ENCODE measurements at places on chromosomes 6 and 20.

DNA sequence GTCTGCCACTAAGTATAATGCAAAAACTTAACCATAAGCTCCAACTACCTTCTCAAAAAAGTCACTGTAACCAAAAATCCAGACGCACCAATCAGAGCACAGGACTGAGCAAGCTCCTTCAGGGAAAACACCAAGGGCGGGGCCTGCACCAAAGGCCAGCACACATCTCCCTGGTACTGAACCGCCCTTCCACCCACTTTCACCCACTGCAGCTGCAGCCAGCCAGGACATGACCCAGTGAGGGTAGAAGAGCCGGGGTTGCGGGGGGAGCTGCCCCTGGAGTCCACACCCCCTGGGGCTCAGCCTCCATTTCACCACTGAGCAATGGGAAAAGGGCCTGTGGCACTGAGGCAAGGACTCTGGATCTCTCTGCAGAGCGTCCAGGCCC lies 54.3 kb downstream of the TAF4 start:
- no peak for DNase-seq

GRCh38 chr6:142518126-142518525 lies 216.3 kb downstream of the ADGRG6 start:
- no peak for DNase-seq

- no peak for DNase-seq
Observed at GRCh38 chr6:159066483-159066882, 21.7 kb upstream of the TAGAP start.

- no peak for DNase-seq
Observed at GRCh38 chr6:13550656-13551055, 23.7 kb upstream of the SIRT5 start.

DNA sequence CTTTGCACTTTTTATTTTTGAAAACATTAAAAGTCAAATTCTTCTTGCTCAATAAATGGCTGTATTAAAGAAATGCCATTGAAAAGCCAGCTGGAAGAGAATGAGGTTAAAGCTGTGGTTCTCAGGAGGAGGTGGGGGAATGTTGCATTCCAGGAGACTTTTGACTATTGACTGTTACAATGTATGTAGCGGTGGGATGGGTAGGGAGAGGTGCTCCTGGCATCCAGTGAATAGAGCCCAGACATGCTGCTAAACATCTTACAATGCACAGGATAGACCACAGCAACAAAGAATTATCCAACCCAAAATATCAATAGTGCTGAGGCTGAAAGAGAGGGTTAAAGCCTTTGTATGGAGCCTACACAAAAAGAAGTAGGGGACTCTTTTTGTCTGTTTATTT lies 295.9 kb downstream of the NKAIN2 start:
- DNase-seq = no peak

DNA sequence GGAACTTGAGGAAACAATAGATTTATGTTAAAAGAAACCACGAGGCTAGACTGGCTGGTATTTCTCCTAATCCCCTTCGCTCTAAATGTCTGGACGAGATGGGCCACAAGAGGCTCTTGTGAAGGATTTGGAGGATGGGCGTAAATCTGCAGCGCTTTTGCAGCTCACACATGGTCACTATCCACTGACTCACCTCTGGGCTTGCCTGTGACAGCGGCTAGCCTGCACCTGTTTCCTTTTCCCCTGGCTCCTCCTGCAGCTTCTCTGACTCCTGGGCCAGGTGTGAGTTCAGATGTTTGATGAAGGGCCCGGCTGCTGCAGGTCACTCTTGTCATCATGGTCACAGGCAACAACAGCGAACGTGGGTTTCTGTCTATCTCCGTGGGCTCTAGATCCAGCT lies 629.4 kb downstream of the CBLN4 start:
- DNase-seq = no peak

GRCh38 chr6:142857796-142858555 lies 87.0 kb downstream of the HIVEP2 start:
- no peak for DNase-seq

DNA sequence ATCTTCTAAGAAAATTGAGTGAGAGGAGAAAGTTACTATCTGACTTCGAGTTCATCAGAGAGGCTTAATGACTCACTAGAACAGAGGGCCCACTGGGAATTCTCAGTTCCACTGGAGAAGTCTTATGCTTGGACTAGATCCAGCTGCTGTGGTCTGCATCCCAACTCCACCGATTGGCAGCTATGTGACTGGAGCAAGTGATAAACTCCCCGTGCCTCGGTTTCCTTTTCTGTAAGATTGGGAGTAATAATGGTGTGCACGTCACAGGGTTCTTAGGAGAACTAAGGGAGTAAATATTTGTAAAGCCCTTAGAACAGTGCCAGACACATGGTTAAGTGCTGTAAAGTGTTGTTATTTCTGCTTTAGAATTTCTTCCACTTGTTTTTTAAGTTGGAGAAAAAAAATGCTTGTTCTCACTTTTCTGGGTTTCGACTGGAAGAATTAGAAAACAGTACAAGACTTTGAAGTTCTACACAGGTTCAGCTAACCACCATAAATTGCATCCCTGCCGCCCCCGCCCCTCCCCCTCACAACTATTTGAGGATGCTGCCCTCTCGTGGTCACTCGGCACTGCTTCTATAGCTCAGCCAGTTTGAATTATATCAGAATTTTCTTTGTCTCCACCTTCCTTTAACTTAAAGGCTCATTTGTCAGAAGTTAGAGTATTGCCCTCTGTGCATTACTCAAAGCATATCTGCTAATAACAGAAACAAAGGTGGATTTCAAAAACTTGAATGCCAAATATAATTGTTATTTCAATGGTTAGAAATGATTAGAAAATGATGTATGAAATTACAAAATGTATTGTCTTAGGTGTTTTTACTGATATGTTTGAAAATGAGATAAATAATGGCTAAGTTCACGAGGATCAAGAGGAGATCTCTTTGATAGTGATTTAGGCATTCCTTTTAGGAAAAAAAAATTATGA lies 95.0 kb upstream of the IFNGR1 start:
- peak; percentile 9 for DNase-seq

- DNase-seq = no peak
Observed at GRCh38 chr6:137740967-137741761, 125.9 kb upstream of the TNFAIP3 start.

GRCh38 chr6:49764571-49765236 lies 20.5 kb upstream of the CRISP3 start:
- DNase-seq = no peak

GRCh38 chr20:56289652-56290051 lies 41.1 kb downstream of the MC3R start:
- no peak for DNase-seq

- no peak for DNase-seq
Observed at GRCh38 chr6:70549327-70549726, 17.4 kb upstream of the SDHAF4 start.

GRCh38 chr20:56759741-56760278 lies 130.7 kb downstream of the TFAP2C start:
- no peak for DNase-seq

DNA sequence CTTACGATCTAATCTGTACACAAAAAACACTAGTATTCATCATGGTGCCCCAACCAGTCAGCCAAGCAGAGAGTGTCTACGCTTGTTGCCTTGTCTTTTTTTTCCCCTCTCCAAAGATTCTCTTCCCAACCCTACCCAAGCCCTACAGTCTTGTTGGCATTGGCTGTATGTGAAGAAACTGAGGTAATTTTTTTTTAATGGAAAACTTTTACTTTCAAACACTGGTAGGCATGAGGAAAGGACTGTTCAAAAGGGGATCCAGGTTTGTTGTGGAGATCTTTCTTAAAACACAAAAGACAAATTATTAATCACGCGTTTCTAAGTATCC lies 89.2 kb upstream of the PRSS16 start:
- no peak for DNase-seq

GRCh38 chr6:6752129-6752528 lies 163.6 kb downstream of the LY86 start:
- no peak for DNase-seq

DNA sequence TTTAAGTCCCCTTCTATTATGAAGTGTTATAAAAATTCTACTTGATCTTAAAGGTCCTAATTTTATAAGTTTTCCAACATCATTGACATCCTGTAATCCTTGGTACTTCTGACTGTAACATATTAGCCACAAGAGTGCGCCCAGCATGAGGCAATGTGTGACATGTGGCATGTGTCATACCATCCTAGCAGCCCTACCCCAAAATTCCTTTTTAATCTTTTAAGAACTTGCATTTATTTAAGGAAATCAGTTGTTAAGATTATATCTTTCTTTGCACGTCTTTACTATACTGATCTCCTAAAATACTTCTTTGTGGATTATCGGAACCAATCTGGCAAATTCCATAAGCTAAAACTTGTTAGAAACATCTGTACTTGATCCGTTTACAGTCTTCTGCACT lies 167.1 kb upstream of the SLC24A3 start:
- DNase-seq = no peak

DNA sequence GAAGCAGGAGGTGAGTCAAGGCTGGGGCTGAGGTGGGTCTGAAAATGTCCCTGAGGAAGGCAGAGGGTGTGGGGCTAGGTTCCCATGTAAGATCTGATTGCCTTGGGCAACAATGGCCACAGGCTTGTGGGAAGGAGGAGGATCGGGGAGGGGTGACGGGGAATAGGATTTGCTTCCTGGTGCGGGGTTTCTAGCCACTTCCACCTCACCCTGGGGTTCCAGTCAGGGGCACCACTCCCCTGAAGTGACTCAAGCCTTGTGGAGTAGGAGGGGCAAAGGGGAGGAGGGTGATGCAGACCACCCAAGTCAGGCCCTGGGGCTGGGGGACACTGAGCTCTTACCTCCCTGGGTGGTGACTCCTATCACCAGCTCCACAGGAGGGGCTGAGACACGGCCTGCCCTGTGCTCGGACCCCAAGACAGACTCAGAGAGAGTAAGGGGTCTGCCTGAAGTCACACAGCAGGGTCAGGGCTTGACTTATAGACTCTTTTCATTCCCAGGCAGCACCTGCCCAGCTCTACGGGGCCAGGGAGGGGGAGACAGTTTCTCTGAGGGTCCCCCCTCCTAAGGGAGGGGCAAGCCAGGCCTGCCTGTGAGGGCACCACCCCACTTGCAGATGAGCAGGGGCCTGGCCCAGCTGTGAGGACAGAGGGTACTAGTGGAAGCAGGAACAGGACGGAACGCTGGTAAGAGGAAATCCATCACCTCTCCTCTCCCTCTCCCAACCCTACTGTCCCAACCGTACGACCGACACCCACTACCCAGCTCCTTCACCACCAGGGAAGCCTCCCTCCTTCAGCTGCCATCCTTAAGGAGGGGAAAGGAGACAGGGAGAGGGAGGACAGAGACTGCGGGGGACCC lies 12.4 kb upstream of the SPDEF start:
- no peak for DNase-seq

- no peak for DNase-seq
Observed at GRCh38 chr6:155155787-155156447, 107.9 kb upstream of the CLDN20 start.

- DNase-seq = no peak
Observed at GRCh38 chr20:905396-905961, 10.7 kb downstream of the ANGPT4 start.

GRCh38 chr20:5135363-5136012 lies 8.7 kb downstream of the CDS2 start:
- no peak for DNase-seq

DNA sequence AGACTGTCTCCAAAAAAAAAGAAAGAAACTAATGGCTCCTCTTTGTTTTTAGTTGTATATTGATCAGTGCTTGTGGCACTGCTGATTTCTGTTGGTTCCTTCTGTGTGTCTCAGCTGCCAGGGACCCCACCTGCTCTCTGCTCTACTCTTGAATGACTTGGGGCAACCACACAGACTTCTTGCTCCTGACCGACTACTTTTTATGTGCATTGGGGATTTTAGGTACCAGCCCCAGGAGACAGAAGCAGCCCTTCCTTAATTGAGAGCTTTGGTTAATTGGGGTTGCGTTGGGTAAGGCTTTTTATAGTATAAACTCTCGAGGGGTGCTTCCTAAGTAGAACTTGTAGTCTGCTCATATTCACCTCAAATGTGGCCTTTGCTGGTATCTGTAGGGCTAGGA lies 6.9 kb downstream of the STK35 start:
- no peak for DNase-seq

DNA sequence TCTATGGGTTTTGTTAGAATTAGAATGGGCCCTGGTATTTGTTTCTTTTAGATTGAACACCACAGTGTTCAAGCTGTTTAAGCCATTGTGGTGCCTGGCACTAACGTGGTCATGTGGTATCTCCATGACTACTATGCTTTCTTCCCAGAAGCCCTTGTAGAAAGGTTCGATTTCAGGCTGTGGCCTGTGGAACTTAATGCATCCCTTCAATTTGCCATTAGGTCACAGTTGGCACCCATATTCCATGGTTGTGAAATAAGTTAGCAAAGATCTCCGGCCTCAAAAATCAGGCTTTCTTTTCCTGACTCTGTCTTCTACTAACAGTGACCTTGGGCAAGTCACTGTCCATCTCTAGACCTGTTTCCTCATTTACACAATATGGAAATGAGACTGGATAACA lies 31.3 kb upstream of the AAR2 start:
- no peak for DNase-seq

DNA sequence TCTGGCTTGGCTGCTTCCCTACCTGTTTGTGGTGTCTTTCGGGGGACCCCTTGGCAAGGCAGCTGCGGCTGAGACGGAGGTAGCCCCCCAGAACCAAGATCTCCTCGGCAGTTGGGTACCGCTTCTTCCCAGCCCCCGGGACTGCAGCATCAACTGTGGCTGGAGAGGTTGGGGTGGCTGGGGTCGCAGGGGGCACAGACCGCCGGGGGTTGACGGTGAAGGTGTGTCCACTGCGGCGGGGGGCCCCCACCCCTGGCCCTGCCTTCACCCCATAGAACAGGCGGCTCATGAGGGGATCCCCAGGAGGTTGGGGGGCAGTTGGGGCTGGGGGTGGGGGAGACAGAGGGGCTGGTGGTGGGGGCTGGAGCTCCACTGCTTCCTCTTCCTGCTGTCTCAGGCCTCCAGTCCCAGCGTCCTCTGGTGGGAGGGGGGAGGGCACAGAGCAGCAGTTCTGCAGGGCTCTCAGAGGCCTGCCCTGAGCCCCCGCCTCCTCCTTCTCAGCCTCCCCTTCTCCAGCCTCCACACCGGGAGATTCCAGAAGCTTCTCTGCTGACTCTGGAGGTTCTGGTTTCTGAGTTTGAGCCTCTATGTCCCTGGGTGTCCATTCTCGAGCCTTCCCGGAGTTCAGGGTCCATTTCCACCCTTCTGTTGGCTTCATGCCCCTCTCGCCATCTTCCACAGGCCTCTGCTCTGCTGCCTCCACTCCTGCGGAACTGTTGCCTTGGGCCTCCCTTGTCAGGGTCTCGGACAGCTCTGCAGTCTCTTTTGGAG lies 1.9 kb downstream of the PPP1R18 start:
- DNase-seq = no peak

DNA sequence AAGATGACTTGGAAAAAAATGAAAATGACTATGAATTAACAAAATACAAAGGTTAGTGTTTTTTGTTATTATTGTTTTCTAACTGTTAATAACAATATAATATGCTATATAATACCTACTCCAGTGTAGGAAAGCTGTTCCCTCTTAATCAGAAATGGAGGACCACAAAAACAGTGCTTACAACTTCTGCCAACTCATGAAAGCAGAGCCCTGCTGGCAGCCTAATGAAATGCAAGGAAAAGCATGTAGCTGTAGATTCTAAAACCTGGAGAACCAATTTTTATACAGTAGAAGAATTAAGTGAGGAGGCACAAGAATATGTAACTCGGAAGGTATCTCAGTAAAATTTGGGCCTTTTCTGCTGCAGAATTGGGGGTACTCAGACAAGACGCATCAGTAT lies 29.4 kb downstream of the PHIP start:
- no peak for DNase-seq

- no peak for DNase-seq
Observed at GRCh38 chr20:61451009-61451408, 198.9 kb downstream of the CDH4 start.

GRCh38 chr6:156423829-156424228 lies 353.3 kb upstream of the ARID1B start:
- no peak for DNase-seq
